ENCODE measurements at places on chromosomes 2 and 18. TPM values are rescaled to one million over a fixed set of nuclear protein-coding genes. Genes with fewer than 3 reads are reported as not detected.

GRCh38 chr18:33540392-33540791 is 37.6 kb upstream of the ASXL3 start:
- no peaks in the 10 kb centered on the region for H3K27me3 ChIP-seq
- no peaks in the 10 kb centered on the region for H3K4me1 ChIP-seq
- no peak for DNase-seq
- H3K4me3 ChIP-seq = no peak overlapping the region
- no peaks in the 10 kb centered on the region for H3K36me3 ChIP-seq
- no peak overlapping the region for H3K27ac ChIP-seq

The NT5DC4 gene
- total RNA-seq = 4.2 TPM

GRCh38 chr2:15511686-15512085 is 49.4 kb downstream of the NBAS start:
- no peak overlapping the region for H3K4me3 ChIP-seq
- H3K27me3 ChIP-seq = no peaks in the 10 kb centered on the region
- H3K36me3 ChIP-seq = peaks cover 36% of the 10 kb centered on the region
- no peak for DNase-seq

DNA sequence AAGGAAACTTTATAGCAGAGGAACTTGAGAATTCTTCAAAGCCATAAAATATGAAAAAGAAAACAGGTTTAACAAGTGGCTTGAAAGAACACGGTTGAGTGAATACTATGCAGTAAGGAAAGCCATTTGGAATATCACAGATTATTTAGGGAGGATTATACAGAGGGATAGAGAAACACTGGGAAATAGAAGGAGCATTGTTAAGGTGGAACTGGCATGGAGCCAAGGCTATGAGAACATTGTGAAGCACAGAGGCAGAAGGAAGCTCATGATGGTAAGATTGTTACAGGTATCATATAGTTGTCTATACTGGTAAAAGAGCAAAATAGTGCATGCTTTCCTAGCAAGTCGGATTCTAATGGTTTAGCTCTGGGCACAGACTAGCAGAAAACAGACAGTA is 87.1 kb downstream of the SS18 start:
- H3K4me3 ChIP-seq = no peak overlapping the region
- no peaks in the 10 kb centered on the region for H3K4me1 ChIP-seq
- no peaks in the 10 kb centered on the region for H3K36me3 ChIP-seq

DNA sequence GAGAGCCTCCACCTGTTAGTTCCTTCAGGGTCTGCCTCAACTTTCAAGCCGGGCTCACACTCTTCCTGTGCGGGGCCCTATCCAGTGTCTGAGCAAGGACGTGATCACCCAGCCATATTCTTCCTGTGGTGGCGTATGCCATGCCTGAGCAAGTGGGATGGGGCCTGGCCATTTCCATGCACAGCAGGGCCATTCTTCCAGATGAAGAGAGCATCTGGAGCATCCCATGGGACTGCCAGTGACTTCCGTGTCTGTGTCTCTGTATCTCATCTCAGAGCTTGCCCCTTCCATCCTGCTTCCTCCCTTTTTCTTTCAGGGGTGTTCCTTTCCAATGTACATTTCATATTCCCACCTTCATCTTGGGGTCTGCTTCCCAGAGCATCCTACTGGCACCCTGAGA is 20.2 kb downstream of the SCG2 start:
- no peaks in the 10 kb centered on the region for H3K4me1 ChIP-seq
- no peaks in the 10 kb centered on the region for H3K27me3 ChIP-seq

DNA sequence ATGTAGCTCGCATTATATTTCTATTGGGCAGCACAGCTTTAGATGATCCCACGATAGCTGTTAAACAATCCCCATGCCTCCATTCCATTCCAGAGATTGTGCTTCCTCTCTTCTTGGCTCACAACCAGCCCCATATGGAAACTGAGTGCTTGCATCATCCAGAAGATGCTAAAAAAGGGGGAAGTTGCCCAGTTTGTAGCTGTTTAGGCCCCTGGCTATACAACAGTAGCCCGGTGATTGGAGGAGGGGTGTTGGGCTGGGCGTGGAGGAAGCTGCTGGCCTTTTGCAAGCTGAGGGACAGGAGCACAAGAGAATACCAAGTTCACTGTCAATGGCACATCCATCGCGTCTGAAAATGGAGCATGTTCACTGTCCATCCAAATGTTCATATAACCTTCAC is 360.2 kb downstream of the ALK start:
- H3K4me3 ChIP-seq = no peak overlapping the region
- no peak overlapping the region for H3K27ac ChIP-seq
- no peaks in the 10 kb centered on the region for H3K4me1 ChIP-seq
- no peak for DNase-seq

The EHBP1 gene
- total RNA-seq = 60.2 TPM

DNA sequence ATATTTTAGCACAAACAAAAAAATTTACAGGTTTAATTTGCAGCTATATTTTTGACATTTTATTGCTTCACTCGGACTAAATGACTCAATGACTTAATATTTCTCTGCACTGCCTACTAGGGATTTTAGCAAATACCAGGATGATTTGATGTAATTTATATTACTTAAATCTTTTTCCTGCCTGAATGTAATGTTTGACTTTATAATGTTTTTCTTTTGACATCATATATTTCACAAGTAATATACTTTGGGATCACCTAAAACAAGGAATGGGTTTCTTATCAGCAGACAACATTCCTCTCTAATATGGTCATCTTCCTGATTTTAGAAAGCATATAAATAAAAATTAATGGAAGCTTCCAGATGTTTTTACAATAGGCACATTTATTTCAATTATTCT is 253.2 kb upstream of the EPC2 start:
- no peaks in the 10 kb centered on the region for H3K27me3 ChIP-seq
- H3K4me1 ChIP-seq = no peaks in the 10 kb centered on the region
- H3K36me3 ChIP-seq = no peaks in the 10 kb centered on the region
- DNase-seq = no peak
- H3K4me3 ChIP-seq = no peak overlapping the region
- no peak overlapping the region for H3K27ac ChIP-seq

GRCh38 chr2:163558251-163559021 is 177.4 kb downstream of the FIGN start:
- no peak overlapping the region for H3K27ac ChIP-seq
- H3K4me3 ChIP-seq = no peak overlapping the region
- no peaks in the 10 kb centered on the region for H3K4me1 ChIP-seq
- no peaks in the 10 kb centered on the region for H3K27me3 ChIP-seq
- no peaks in the 10 kb centered on the region for H3K36me3 ChIP-seq

GRCh38 chr2:184646177-184646576 is 47.8 kb downstream of the ZNF804A start:
- no peak overlapping the region for H3K27ac ChIP-seq
- H3K4me3 ChIP-seq = no peak overlapping the region
- no peak for DNase-seq
- no peaks in the 10 kb centered on the region for H3K4me1 ChIP-seq

The CMPK2 gene
- 1.0 TPM for total RNA-seq

The XDH gene
- total RNA-seq = 0.76 TPM

The SRD5A2 gene
- total RNA-seq = not detected

GRCh38 chr18:55088000-55088401 is 128.7 kb upstream of the CCDC68 start:
- DNase-seq = no peak
- no peaks in the 10 kb centered on the region for H3K4me1 ChIP-seq
- no peaks in the 10 kb centered on the region for H3K36me3 ChIP-seq
- H3K27ac ChIP-seq = no peak overlapping the region
- H3K27me3 ChIP-seq = no peaks in the 10 kb centered on the region

GRCh38 chr18:39841482-39842365 is 2113.3 kb upstream of the PIK3C3 start:
- H3K4me3 ChIP-seq = peak overlapping the region; percentile 38
- H3K27ac ChIP-seq = no peak overlapping the region
- no peaks in the 10 kb centered on the region for H3K36me3 ChIP-seq
- DNase-seq = no peak
- peaks cover 10% of the 10 kb centered on the region for H3K27me3 ChIP-seq
- peaks cover 11% of the 10 kb centered on the region for H3K4me1 ChIP-seq

The HDLBP gene
- 263 TPM for total RNA-seq

The CPO gene
- not detected for total RNA-seq

The CNTNAP5 gene
- not detected for total RNA-seq

The UGT1A3 gene
- 3.0 TPM for total RNA-seq

- no peaks in the 10 kb centered on the region for H3K36me3 ChIP-seq
- no peak overlapping the region for H3K4me3 ChIP-seq
- H3K4me1 ChIP-seq = peaks cover 18% of the 10 kb centered on the region
- H3K27me3 ChIP-seq = no peaks in the 10 kb centered on the region
Measured at GRCh38 chr2:71832844-71833243, 314.8 kb downstream of the CYP26B1 start.

- no peak overlapping the region for H3K27ac ChIP-seq
- DNase-seq = no peak
- no peaks in the 10 kb centered on the region for H3K36me3 ChIP-seq
- no peaks in the 10 kb centered on the region for H3K27me3 ChIP-seq
- peaks cover 5% of the 10 kb centered on the region for H3K4me1 ChIP-seq
Measured at GRCh38 chr2:15736396-15737180, 144.9 kb downstream of the DDX1 start.

GRCh38 chr2:26838121-26838906 is 9.6 kb upstream of the DPYSL5 start:
- H3K27me3 ChIP-seq = peaks cover 54% of the 10 kb centered on the region
- no peak overlapping the region for H3K4me3 ChIP-seq
- H3K36me3 ChIP-seq = no peaks in the 10 kb centered on the region
- H3K27ac ChIP-seq = no peak overlapping the region
- no peaks in the 10 kb centered on the region for H3K4me1 ChIP-seq

The ARHGAP28 gene
- total RNA-seq = 3.1 TPM

The PRSS56 gene
- total RNA-seq = not detected

- no peak overlapping the region for H3K27ac ChIP-seq
- no peak overlapping the region for H3K4me3 ChIP-seq
- DNase-seq = no peak
- H3K36me3 ChIP-seq = no peaks in the 10 kb centered on the region
- no peaks in the 10 kb centered on the region for H3K4me1 ChIP-seq
Measured at GRCh38 chr2:36277881-36278523, 77.6 kb upstream of the CRIM1 start.

DNA sequence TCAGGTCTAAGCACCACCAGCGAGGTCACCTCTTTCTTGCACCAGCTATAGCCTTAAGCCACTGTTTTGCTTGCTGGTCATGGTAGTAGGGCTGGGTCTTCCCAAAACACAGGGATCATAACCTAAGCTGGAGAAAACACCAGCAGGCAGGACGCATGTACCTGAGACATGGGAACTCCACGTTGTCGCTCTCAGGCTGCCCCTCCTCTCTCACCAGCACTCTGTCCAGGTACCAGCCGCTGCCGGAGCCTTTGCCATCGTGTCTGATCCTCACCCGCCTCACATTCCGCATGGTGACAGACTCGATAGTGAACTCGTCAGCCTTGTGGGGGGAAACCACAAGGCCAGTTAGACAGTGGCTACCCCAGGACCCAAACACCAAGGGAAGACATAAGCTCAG is 79.5 kb downstream of the LOXHD1 start:
- no peak for DNase-seq
- no peak overlapping the region for H3K27ac ChIP-seq
- H3K4me1 ChIP-seq = no peaks in the 10 kb centered on the region

- DNase-seq = no peak
- no peaks in the 10 kb centered on the region for H3K27me3 ChIP-seq
- H3K4me1 ChIP-seq = no peaks in the 10 kb centered on the region
Measured at GRCh38 chr2:126307740-126308139, 348.2 kb upstream of the GYPC start.

DNA sequence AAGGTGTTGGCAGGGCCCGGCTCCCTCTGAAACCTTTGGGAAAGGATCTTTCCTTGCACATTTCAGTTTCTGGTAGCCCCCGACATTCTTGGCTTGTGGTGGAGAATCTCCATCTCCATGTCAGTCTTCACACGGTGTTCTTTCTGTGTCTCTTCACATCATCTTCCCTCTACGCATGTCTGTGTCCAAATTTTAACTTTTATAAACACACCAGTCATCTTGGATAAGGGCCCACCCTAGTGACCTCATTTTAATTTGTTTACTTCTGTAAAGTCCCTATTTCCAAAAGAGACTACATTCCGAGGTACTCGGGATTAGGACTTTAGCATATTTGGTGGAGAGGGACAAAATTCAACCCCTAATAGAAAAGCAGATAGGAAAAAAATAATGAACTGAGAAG is 138.4 kb downstream of the GALNT3 start:
- H3K27ac ChIP-seq = no peak overlapping the region
- H3K36me3 ChIP-seq = peaks cover 8% of the 10 kb centered on the region
- no peak for DNase-seq
- H3K4me3 ChIP-seq = no peak overlapping the region
- peaks cover 3% of the 10 kb centered on the region for H3K4me1 ChIP-seq
- no peaks in the 10 kb centered on the region for H3K27me3 ChIP-seq

DNA sequence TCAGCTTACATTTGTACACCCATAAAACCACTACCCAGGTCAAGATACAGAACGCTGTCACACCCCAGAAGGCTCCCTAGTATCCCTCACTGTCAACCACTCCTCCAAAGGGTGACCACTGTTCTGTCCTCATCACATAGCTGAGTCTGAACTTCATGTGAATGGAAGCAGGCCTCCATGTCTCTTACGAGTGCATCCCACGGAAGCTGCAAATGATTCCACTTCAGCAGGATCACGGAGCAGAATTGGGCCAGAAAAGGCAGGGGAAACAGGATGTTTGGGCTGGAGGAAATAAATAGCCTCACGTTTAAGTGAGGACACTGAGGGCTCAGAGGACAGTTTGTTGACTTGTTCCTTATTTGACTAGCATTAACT is 38.4 kb downstream of the LBH start:
- no peaks in the 10 kb centered on the region for H3K36me3 ChIP-seq
- no peak overlapping the region for H3K27ac ChIP-seq
- H3K4me1 ChIP-seq = peaks cover 38% of the 10 kb centered on the region
- no peak overlapping the region for H3K4me3 ChIP-seq

The TUBA4B gene
- not detected for total RNA-seq

The HMSD gene
- not detected for total RNA-seq

GRCh38 chr2:82667491-82667890 is 1791.6 kb downstream of the SUCLG1 start:
- H3K4me1 ChIP-seq = no peaks in the 10 kb centered on the region
- no peak for DNase-seq
- no peak overlapping the region for H3K4me3 ChIP-seq

The GALNT13 gene
- total RNA-seq = 0.97 TPM

The UGT1A10 gene
- total RNA-seq = not detected

- no peak overlapping the region for H3K4me3 ChIP-seq
- H3K4me1 ChIP-seq = peaks cover 12% of the 10 kb centered on the region
- no peaks in the 10 kb centered on the region for H3K27me3 ChIP-seq
- H3K36me3 ChIP-seq = no peaks in the 10 kb centered on the region
- no peak for DNase-seq
Measured at GRCh38 chr18:35158728-35159450, 81.9 kb upstream of the ZNF397 start.

- no peak for DNase-seq
- H3K27ac ChIP-seq = no peak overlapping the region
- H3K4me1 ChIP-seq = peaks cover 58% of the 10 kb centered on the region
- H3K4me3 ChIP-seq = no peak overlapping the region
Measured at GRCh38 chr2:157782057-157782845, 93.9 kb downstream of the ACVR1 start.

The RUFY4 gene
- total RNA-seq = not detected

DNA sequence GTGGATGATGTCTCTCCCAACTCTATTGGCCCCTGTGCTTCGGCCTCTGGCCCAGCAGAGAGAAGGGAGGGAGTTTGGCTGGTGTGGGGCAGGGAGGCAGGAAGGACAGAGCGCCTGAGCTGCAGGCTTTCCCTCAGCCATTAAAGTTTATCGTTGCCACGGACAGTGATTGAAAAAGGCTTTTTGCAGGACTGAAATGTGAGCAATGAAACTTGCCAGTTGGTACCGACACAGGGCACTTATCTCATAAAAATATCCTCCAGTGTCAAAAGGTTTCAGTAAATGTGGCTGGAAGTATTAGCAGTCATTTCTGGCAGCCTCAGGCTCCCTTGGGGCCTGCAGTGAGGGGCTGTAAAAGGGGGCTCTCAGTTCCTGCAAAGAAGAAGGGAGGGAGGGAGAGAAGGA is 169.2 kb downstream of the GLI2 start:
- no peak overlapping the region for H3K27ac ChIP-seq
- no peaks in the 10 kb centered on the region for H3K27me3 ChIP-seq
- peaks cover 5% of the 10 kb centered on the region for H3K4me1 ChIP-seq
- H3K36me3 ChIP-seq = no peaks in the 10 kb centered on the region
- no peak overlapping the region for H3K4me3 ChIP-seq
- DNase-seq = no peak

Data from suprapubic skin (tissue), 4 donors.